CD4-positive, alpha-beta T cell treated with Interleukin-12 subunit alpha and Interleukin-12 subunit beta, for 1 hour (primary cell): ENCODE measurements at places on chromosomes 12 and 14.

DNA sequence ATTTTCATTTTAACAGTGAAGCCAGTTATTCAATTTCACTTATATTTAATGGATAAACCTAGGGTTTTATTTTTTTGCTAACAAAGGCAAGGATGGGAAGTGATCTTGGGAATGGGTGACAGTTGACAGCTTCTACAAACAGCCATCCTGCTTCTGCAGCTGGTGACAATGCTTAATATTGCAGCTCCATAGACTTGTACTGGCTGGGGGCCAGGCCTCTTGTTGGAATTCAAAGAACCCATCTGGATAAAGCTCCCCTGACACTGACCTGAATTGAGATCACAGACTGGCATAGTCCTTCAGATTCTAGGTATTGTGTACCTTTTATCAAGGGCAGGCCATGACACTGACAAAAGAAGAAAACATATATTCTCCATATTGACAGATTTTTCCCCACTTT is 664.6 kb upstream of the FOXG1 start:
- no peak for DNase-seq

- DNase-seq, result no peak
Measured at GRCh38 chr12:88399811-88400210, 180.5 kb downstream of the KITLG start.

GRCh38 chr14:103108749-103109207 is 14.3 kb downstream of the EXOC3L4 start:
- no peak for DNase-seq

DNA sequence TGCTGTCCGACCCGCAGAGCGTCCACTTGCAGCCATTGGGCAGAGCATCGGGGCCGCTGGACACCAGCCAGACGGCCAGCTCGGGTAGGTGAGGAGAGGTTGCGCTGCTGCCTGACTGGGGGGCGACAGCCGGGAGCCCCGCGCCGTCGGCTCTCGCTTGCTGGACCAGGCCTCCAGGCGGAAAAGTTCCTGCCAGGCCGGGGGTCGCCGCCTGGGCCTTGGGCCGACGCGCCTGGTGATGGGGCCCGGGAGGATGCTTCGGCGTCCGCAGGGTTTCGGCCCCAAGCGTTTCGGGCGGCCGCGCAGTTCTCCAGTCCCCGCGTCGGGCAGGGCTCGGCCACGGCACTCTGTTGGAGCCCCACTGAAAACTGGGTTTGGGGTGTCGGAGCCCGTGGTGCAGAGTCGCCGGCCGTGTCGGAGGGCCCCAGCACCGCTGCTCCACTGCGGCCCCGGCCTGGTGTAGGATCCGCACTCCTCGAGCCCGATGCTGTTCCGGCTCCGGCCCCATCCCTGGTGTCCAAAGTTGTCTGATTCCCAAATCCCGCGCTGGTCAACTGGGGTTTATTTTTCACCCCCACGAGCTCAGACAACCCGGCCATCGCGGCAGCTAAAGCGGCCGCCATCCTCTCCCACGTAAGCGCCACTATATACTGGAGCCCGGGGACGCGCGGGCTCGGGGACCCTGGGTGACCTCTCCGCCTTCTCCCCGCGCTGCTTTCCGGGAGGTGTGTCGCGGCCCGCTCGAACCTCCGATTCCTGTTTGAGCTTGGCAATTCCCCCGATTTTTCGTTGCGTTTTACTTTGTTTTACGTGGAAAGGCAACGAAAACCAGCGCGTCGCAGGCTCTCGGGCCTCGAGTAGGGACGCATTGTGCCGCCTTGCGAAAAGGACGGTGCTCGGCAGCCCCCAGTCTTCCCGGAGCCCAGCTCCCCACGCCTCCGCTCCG is 872 bp downstream of the VSX2 start:
- DNase-seq, result no peak

- no peak for DNase-seq
Measured at GRCh38 chr14:22848351-22849164, 12.2 kb downstream of the MMP14 start.

DNA sequence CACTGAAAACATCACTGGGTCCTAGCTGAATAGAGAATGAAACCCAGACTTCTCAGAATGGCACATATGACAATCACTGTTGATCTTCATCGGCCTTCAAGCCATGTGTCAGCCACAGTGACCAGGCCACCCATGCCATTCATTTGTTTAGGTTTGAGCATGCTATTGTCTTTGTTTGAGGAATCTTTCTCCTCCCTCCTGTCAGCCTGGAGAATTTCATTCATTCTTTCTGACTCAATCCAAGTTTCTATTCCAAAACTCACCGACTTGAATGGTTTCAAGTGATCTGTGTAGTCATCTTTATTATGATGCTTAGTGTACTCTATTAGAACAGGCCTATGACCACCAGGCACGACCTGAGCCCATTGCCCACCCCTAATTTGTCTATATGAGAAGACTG is 106.3 kb downstream of the ETNK1 start:
- no peak for DNase-seq

- no peak for DNase-seq
Measured at GRCh38 chr12:13219320-13219719, 22.8 kb downstream of the EMP1 start.

DNA sequence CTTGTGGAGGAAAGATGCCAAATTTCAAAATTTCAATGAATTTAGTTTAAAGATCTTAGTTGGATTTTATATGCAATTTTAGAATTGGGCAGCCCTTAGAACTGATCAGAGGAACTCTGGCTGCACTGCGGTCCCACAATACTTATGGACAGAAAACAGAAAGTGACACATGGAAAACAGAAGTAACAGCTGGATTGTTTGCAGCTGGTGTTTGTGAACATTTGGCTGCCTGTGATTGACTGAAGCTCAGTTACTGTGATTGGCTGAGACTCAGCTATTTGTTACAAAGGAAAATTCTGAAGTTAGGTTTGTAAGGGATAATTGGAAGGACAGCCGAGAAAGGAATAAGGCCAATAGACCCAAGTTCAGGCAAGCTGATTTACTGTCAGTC is 10.0 kb upstream of the KRT86 start:
- DNase-seq, result no peak

DNA sequence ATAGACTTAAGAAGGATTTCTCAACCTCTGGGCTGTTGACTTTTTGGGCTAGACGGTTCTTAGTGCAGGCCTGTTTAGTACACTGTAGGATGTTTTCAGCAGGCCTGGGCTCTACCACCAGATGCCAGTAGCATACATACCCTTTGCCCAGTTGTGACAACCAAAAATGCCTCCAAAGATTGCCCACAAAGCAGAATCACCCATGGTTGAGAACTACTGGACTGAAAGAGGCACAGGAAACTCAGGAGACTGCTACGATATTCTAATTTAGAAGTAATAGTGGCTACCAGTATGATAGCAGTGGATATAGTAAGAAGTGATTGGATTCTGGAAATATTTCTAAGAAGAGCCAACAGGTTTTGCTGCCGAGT is 15.5 kb downstream of the SLC35E3 start:
- DNase-seq, result no peak

GRCh38 chr14:24368562-24369252 is 723 bp downstream of the NFATC4 start:
- DNase-seq, result peak; percentile 40

GRCh38 chr14:61929651-61930050 is 167.4 kb downstream of the SNAPC1 start:
- DNase-seq, result no peak

DNA sequence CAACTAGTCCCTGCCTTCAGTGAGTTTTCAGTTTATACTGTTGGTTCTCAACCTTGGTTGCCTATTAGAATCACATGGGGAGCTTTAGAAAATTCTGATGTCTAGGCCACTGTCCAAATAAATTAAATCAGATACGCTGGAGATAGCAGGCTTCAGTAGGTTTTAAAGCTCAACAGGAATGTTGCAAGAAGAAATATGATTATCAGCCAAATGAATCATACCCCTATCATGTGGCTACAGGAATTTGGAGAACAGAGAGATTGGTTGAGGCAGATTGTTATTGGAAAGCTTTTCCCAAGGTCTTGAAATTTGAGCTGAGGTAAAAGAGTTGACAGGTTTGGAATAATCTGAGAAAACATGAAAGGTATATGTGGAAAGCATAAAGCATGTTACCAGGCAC is 125.3 kb downstream of the WIF1 start:
- no peak for DNase-seq

- DNase-seq, result no peak
Measured at GRCh38 chr14:89826596-89826995, 127.9 kb downstream of the EFCAB11 start.

DNA sequence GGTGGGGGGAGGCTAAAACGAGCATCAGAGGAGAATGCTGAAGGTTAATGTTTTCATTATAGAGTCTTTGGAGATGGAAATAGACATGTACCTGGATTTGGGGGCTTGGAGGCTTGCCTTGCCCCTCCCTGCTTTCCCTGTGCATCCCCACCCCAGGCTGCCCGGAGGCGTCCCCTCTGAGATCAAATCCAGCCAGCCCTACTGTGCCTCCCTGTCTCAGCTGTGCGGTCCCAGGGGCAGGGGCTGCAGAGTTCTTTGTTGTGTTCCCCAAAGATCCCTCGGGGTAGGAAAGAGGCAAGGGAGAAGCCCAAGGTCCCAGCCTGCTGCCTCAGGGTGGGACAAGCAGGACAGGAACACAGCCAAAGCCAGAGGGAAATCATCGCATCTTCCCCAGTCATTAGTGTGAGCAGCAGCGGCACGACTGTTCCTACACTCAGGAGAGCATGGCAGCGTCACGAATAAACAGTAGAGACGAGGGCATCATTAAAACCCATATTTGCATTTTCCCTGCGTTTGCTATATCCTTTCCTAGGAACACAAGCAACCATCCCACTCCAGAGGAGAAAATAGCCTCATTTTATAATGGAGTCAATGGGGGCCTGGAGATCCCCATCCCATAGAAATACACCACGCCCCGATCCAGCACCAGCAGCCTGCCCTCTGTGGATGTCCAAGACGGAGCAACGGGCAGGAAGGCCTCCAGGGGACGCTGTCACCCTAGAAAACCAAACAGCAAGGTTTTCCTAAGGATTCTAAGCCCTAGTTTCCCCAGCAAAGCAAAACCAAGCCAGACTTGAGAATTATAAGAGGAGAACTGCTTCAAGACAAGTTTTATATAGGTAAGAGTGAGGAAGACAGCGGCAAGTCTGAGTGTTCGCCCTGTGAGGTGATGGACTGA is 32.4 kb downstream of the ANO2 start:
- DNase-seq, result no peak

DNA sequence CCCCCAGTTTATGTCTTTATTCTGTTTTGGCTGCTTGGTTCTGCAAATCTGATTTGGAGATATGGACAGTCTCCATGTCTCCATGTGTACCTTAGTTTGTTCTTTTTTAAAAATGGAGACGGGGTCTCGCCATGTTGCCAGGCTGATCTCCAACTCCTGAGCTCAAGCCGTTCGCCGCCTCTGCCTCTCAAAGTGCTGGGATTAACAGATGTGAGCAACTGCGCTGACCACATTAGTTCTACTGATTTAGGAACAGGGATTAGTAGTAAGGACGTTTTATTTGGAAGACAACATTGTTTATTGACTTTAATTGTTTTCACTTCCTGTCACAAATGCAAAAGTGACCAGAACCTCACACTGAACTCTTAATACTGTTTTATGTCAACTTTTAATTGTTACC is 14.7 kb downstream of the AEBP2 start:
- no peak for DNase-seq

- peak; percentile 79 for DNase-seq
Measured at GRCh38 chr12:89863968-89864367, 155.3 kb upstream of the ATP2B1 start.

DNA sequence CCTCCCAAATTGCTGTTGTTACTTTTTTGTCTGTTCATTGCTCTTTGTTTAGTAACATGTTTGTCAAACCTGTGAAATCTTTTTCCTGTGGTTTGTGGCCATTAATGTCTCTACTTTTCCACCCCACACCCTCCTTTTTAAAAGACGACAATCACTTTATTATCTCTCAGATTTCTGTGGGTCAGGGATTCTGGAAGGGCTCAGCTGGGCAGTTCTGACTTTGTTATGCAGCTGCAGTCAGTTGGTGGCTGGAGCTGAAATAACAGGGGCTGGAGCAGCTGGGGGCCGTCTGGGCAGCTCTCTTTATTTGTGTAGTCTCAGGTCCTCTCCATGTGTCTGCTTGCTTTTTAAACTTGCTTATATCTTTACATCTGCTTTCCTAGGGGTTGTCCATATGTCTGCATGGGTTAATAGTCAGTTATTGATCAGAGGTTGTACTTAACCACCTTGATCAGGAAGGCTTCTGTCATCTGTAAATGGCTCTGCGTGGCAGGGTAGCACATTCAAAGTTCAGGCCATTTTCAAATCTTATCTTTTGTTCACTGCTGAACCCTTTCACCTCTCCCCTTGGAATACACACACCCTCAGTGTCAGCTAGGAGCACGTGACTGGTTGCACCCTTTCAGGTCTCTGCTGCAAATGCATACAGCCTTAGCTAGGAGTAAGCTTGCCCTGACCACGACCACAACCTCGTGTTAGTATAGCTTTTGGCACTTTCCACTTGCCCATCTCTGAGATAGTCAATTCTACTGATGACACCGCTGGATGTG is 27.9 kb downstream of the BORCS5 start:
- DNase-seq, result peak; percentile 55

- no peak for DNase-seq
Measured at GRCh38 chr14:24369907-24370687, 2.1 kb downstream of the NFATC4 start.

DNA sequence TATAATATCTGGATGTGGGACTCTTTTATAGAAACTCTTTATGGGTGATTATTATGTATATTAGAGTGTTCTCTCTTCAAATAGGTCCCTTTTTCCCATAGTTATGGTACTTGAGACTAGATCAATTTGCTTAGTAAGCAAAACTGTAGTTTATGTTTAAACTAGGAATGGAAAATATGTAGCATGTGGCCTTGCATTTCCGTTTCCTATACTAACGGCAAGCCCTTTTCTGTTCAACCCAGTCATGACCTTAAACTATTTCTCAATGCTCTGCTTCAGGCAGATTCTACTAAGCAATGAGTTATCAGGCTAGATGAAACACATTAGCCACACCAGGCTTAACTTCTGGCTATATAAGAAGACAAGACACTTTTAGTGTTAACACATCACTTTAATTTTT is 84.6 kb downstream of the OTOGL start:
- no peak for DNase-seq

GRCh38 chr12:75483431-75483830 is 2.9 kb downstream of the GLIPR1 start:
- DNase-seq, result no peak

- no peak for DNase-seq
Measured at GRCh38 chr12:114319422-114319821, 86.5 kb downstream of the TBX5 start.

DNA sequence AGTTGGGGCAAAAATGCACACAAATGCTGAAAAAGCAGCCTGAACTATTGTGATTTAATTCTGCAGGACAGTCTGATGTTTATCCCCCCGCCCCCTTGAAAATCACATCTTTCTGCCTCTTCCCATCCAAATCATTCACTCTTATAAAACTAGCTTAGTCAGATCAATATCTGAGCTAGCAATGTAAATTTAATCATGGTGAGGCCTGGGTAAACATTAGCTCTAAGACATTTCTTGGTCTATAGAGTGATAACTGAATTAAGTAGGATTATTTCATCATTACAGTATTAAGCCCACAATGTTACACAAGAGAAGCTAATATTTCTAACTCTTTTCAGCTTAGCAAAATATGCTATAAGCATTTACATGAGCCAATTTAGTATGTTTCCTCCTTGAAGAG is 9.1 kb upstream of the PCED1B start:
- DNase-seq, result no peak

GRCh38 chr14:31966896-31967668 is 110.0 kb upstream of the ARHGAP5 start:
- no peak for DNase-seq

- DNase-seq, result no peak
Measured at GRCh38 chr12:106585105-106585520, 2.3 kb downstream of the RFX4 start.

GRCh38 chr14:68043752-68044151 is 224.2 kb downstream of the RAD51B start:
- DNase-seq, result no peak
